Effector memory CD4-positive, alpha-beta T cell (primary cell): ENCODE measurements at places on chromosomes 12 and 14.

DNA sequence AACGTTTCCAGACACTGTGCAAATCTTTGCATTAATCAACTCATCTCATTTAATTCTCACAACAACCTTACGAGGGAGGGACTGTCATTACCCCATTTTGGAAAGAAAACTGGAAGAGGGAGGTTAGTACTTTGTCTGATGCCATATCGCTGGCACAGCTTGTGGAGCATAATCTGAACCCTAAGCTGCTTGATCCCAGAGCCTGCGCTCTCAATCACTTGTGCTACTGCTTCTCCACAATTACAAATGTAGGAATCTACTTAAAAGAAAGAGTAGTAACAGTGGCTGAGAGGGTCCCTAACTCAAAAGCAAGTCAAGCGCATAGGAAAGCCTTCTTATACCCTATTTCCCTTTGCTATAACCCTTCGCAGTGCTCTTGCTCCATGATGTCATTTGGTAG lies 3.2 kb downstream of the EFS start:
- H3K27me3 ChIP-seq = peaks cover 16% of the 10 kb centered on the region
- no peak overlapping the region for H3K27ac ChIP-seq
- H3K4me3 ChIP-seq = no peak overlapping the region
- no peaks in the 10 kb centered on the region for H3K36me3 ChIP-seq
- no peaks in the 10 kb centered on the region for H3K4me1 ChIP-seq

GRCh38 chr12:26736563-26737486 lies 96.2 kb downstream of the ITPR2 start:
- H3K4me1 ChIP-seq = no peaks in the 10 kb centered on the region
- no peak overlapping the region for H3K27ac ChIP-seq
- H3K36me3 ChIP-seq = no peaks in the 10 kb centered on the region

DNA sequence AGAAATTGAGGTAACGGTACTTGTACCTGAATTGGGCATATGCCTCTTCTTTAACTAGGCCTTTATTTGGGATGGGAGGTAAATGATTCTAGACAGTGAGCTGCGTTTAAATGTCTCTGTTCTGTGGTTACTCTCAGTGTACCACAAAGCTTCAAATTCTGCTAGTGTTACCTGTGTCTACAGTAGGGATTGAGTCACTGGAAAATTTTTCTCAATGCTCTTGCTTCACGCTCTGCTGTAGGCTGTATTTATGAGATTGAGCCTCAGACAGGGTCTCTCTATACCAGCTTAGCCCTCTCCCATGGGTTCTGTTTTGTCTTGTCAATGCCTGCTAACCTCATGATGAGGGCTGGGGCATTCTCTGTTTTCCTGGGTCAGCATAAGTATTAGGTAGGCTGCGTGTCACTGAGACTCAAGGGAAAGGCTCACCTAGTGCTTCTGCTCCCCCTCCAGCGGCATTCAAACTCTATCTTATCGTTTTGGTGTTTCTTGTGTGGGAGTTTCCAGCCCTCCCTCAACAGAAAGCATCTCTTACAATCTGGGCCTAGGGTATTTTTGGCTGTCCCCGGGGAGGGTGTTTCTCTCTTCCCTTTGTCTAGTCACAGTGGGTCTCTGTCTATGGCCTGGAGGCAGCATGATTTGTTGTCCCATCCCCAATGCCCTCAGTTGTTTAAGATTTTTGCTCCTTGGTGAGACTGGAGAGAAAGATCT lies 285.8 kb downstream of the ADGRD1 start:
- H3K4me3 ChIP-seq = no peak overlapping the region
- H3K36me3 ChIP-seq = no peaks in the 10 kb centered on the region
- no peaks in the 10 kb centered on the region for H3K27me3 ChIP-seq
- H3K4me1 ChIP-seq = no peaks in the 10 kb centered on the region
- H3K27ac ChIP-seq = no peak overlapping the region

- no peak overlapping the region for H3K4me3 ChIP-seq
- no peaks in the 10 kb centered on the region for H3K4me1 ChIP-seq
- H3K27me3 ChIP-seq = no peaks in the 10 kb centered on the region
- no peak overlapping the region for H3K27ac ChIP-seq
- no peak for DNase-seq
Measured at GRCh38 chr14:99028041-99028440, 244.0 kb downstream of the BCL11B start.

- no peak overlapping the region for H3K27ac ChIP-seq
- no peaks in the 10 kb centered on the region for H3K4me1 ChIP-seq
- no peak overlapping the region for H3K4me3 ChIP-seq
- H3K36me3 ChIP-seq = no peaks in the 10 kb centered on the region
Measured at GRCh38 chr12:116466536-116466935, 92.6 kb upstream of the MAP1LC3B2 start.

DNA sequence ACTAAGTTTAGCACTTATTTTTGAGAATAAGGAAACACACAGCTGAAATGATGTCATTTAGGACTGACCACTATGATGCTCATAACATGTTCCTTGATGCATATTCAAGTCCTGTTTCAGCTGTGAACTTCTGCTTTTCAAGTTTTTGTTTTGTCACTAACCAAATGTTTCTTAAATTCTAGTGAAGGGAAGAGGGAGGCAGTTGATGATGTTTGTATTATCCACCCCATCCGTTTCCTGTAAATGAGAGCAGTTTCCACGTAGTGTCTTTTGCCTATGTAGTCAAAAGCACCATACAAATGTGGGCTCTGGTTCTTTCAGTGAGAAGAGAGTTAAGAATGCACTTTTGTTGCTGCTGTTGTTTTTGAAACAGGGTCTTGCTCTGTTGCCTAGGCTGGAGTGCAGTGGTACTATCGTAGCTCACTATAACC lies 491.8 kb downstream of the PCNX1 start:
- peaks cover 3% of the 10 kb centered on the region for H3K4me1 ChIP-seq
- peak overlapping the region; percentile 50 for H3K27ac ChIP-seq
- no peak for DNase-seq
- no peak overlapping the region for H3K4me3 ChIP-seq
- H3K27me3 ChIP-seq = no peaks in the 10 kb centered on the region
- no peaks in the 10 kb centered on the region for H3K36me3 ChIP-seq

GRCh38 chr14:37090026-37090425 lies 82.4 kb downstream of the SLC25A21 start:
- H3K4me3 ChIP-seq = no peak overlapping the region
- no peaks in the 10 kb centered on the region for H3K27me3 ChIP-seq
- no peak overlapping the region for H3K27ac ChIP-seq
- H3K36me3 ChIP-seq = no peaks in the 10 kb centered on the region

DNA sequence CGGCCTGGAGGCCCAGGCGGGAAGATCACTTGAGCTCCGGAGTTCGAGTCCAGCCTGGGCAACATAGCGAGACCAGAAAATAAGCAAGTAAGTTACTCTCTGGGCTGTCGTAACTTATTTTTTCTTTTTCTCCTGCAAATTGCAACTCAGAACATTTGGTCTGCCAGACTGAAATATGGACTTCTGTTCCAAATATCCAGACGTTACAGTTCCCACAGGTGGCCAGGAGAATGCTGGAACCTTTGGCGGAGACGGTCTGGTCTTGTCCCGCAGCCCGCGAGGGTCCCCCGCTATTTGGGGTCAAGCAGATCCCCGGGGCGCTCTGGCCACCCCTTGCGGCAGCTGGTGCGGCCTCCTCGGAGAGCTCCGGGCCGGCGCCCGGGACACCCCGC lies 488 bp upstream of the PLEKHH1 start:
- no peaks in the 10 kb centered on the region for H3K4me1 ChIP-seq
- peaks cover 7% of the 10 kb centered on the region for H3K27me3 ChIP-seq
- peak overlapping the region; percentile 54 for H3K4me3 ChIP-seq
- DNase-seq = no peak
- no peaks in the 10 kb centered on the region for H3K36me3 ChIP-seq

- H3K27me3 ChIP-seq = no peaks in the 10 kb centered on the region
- H3K4me1 ChIP-seq = no peaks in the 10 kb centered on the region
- no peak for DNase-seq
- no peak overlapping the region for H3K27ac ChIP-seq
- no peak overlapping the region for H3K4me3 ChIP-seq
- no peaks in the 10 kb centered on the region for H3K36me3 ChIP-seq
Measured at GRCh38 chr12:101021911-101022388, 188.1 kb downstream of the SLC5A8 start.

DNA sequence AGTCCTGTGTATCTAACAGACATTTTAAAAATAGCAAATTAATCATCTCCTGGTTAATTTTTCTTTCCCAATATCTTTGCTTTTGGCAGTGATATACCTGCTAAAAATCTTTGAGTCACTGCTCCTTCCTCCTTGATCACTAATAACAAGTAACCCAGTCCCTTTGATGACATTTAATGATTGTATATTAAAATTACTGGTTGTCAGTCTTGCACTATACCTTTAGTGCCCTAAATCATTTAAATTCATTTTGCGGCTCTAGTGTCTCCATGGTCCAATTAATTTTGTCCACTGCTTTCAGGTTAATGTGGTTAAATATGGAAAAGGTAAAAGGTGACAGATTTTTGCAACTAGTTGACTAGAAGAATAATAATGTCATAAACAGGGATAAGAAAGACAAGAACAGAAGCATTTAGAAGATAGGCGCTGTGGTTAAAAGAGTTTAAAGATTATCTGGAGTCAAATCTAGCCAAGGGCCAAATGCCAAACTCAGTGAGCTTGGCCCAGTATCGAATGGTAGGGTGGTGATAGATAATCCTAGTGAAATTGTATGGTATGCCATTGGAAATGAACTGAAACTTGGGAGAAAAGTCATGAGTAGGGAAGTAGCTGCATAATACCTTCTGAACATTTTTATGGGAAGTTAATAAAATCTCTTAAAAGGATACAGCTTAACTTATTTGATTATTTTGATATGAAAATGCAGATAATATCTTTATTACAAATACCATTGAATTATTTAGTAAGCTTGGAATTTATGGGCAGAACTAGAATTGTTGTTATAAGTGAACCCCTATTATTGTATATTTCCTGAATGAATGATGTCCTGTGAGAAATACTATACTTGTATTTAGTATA lies 115.0 kb downstream of the PCNX1 start:
- H3K36me3 ChIP-seq = peaks cover 36% of the 10 kb centered on the region
- H3K4me3 ChIP-seq = no peak overlapping the region
- DNase-seq = no peak
- no peaks in the 10 kb centered on the region for H3K4me1 ChIP-seq

DNA sequence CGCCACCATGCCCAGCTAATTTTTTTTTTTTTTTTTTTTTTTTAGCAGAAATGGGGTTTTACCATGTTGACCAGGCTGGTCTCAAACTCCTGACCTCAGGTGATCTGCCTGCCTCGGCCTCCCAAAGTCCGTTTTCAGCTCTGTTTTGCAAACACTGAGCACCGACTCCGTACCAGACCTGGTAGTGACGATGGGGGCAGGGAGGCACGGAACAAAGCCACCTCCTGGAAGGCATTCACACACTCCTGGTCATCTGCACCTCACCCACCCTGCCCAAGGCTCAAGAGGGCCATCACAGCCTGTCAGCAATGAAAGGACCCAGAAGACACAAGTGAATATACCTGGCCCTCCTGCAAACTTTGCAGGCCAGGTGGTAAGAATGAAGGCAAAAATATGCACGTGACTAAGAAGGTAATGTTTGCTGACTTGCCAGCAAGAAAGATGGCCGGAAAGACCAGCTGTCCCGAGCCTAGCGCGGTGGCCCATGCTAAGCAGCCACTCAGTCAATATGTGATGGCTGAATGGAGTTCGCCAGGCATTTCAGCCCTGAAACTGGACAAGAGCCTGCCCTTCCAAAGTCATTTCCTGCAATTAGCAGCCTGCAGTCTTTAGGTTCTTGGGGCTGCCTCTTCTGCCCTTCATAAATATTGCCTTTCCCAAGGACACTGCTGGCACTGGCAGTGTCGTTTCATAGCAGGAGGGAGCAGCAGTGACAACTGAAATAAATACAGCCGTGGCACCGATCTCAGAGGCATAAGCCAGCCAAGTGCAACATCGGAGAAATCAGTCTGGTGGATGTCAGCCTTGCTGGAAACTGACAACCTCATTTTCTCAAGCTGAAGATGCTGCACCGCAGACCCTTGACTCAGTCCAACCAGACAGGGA lies 17.6 kb downstream of the MMAB start:
- H3K27ac ChIP-seq = no peak overlapping the region
- DNase-seq = no peak
- no peaks in the 10 kb centered on the region for H3K4me1 ChIP-seq
- H3K4me3 ChIP-seq = no peak overlapping the region

DNA sequence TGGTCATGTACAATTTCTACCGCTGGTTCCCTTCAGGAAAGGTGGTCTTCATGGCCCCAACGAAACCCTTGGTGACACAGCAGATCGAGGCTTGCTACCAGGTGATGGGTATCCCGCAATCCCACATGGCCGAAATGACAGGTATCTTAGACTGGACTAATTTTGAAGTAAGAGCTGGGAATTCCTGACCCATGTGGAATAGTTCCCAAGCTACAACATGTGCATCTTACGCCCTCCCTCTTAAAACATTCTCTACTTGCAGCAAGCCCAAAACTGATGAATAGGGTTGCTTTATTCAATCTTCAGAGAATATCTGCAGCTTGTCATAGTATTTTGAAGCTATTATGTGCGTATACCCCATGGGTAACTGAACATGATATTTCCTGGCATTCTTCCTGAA lies 669 bp downstream of the FANCM start:
- peak overlapping the region; percentile 76 for H3K27ac ChIP-seq
- peaks cover 9% of the 10 kb centered on the region for H3K4me1 ChIP-seq
- no peaks in the 10 kb centered on the region for H3K36me3 ChIP-seq
- no peaks in the 10 kb centered on the region for H3K27me3 ChIP-seq
- DNase-seq = no peak

DNA sequence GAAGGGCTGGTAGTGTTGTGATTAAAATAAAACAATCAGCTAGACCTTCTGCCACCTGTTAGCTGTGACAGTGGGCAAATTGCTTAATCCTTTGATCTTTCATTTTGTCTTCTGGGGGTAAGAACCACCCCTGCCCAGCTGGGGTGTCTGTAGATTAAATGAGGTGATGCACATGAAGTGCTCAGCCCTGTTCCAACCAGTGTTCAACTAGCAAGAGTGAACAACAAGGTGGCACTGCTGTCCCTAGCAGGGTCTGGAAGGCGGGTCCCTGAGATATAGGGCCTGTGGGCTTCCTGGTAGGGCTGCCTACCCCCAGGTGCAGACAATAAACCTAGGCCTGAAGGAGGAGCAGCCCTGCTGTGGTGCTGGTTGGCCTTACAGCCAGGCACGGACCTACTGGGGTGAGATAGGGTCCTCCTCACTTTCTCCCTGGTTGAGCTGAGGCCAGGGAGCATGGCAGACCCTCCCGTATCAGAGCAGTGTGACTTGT lies 60.6 kb downstream of the ARL6IP4 start:
- H3K4me1 ChIP-seq = peaks cover 9% of the 10 kb centered on the region
- DNase-seq = no peak
- H3K4me3 ChIP-seq = no peak overlapping the region
- no peaks in the 10 kb centered on the region for H3K36me3 ChIP-seq
- H3K27me3 ChIP-seq = no peaks in the 10 kb centered on the region

- no peaks in the 10 kb centered on the region for H3K4me1 ChIP-seq
- H3K27me3 ChIP-seq = no peaks in the 10 kb centered on the region
- DNase-seq = no peak
- no peaks in the 10 kb centered on the region for H3K36me3 ChIP-seq
- no peak overlapping the region for H3K4me3 ChIP-seq
- no peak overlapping the region for H3K27ac ChIP-seq
Measured at GRCh38 chr14:96762650-96763049, 34.5 kb upstream of the VRK1 start.
